Endodermal cell (in vitro differentiated cells): ENCODE measurements at places on chromosomes 6 and 20. TPM values are rescaled to one million over a fixed set of nuclear protein-coding genes. Genes with fewer than 3 reads are reported as not detected.
A peak's percentile ranks its signal among the peaks of the same experiment; 100 is the strongest.

GRCh38 chr20:31355981-31356380 is 12.4 kb upstream of the DEFB118 start:
- no peaks in the 10 kb centered on the region for H3K4me1 ChIP-seq
- DNase-seq, result no peak
- H3K4me3 ChIP-seq, result no peak overlapping the region
- no peaks in the 10 kb centered on the region for H3K36me3 ChIP-seq

- H3K4me1 ChIP-seq, result no peaks in the 10 kb centered on the region
- no peaks in the 10 kb centered on the region for H3K36me3 ChIP-seq
- peak; percentile 45 for DNase-seq
Observed at GRCh38 chr6:170424604-170425126, 118.1 kb downstream of the FAM120B start.

DNA sequence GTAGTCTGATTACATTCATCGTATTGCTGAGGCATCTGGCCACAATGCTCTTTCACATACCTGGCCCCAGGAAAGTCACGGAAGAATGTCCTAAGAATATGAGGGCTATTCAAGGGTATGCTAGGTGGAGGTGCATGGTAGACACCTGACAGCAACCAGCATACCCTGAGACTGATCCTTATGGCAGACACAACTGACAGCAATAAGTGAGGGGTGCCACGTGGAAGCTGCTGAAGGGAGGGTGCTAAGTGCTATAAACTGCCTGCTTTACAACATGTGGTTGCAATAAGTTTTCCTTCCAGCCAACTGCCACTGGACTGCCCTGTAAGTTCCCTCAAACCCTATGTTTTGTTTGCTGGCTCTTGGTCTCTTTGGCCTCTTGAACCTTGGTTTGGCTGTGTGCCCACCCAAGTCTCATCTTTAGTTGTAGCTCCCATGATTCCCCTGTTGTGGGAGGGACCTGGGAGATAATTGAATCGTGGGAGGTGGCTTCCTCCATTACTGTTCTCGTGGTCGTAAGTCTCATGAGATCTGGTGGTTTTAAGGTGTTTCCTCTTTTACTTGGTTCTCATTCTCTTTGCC is 201.3 kb upstream of the MOCS1 start:
- DNase-seq, result no peak
- no peaks in the 10 kb centered on the region for H3K27me3 ChIP-seq
- no peak overlapping the region for H3K27ac ChIP-seq
- H3K36me3 ChIP-seq, result no peaks in the 10 kb centered on the region
- no peak overlapping the region for H3K4me3 ChIP-seq
- no peaks in the 10 kb centered on the region for H3K4me1 ChIP-seq

DNA sequence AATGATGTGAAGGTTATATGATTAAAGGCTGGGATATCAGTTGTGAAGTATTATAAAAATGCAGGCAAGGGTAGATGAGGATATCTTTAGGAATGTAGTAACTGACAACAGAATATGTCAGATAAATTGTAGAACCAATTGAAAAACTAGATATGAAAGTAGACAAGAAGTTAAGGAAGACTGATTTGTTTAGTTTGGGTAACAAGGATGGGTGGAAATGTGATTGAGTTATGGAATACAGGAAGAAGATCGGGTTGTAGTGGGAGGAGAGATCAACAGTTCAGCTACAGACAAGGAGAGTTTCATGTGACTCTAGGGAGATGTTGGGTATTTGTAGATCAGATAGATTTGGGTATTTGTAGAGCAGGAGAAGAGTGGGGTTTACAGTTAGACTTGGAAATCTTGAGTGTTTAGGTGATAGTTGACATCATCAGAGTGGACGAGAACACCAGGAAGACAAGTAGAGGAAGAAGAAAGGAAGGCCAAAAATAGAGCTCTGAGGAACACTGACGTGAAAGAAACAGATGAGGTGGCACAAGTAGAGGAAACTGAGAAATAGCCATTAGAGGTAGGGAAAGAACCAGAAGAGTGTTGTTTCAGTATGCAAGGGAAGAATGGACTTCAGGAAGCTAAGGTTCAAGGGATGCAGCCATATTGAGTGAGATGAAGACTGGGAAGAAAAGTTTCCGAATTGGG is 12.1 kb upstream of the TSPYL1 start:
- no peak overlapping the region for H3K27ac ChIP-seq
- H3K4me3 ChIP-seq, result no peak overlapping the region
- H3K27me3 ChIP-seq, result no peaks in the 10 kb centered on the region
- H3K36me3 ChIP-seq, result no peaks in the 10 kb centered on the region
- no peaks in the 10 kb centered on the region for H3K4me1 ChIP-seq

DNA sequence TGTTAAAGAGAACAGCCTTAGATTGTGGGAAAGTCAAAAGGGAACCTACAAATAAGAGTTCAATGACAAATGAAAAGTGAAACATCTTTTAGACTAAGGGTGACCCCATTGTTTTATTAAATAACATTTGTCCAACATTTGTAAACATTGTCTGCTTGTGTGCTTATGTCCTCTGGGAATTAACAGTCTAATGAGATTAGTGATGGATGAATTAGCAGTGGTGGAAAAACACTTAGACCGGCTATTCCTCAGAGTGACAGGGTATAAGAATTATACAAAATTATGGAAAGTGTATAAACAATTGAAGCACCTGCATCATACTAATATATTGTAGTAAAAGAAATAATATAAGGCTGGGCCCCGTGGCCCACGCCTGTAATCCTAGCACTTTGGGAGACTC is 29.3 kb upstream of the HFE start:
- no peak overlapping the region for H3K27ac ChIP-seq
- no peaks in the 10 kb centered on the region for H3K36me3 ChIP-seq
- no peak overlapping the region for H3K4me3 ChIP-seq
- no peak for DNase-seq
- H3K4me1 ChIP-seq, result peaks cover 12% of the 10 kb centered on the region

GRCh38 chr20:56289652-56290051 is 41.1 kb downstream of the MC3R start:
- no peaks in the 10 kb centered on the region for H3K36me3 ChIP-seq
- H3K4me3 ChIP-seq, result no peak overlapping the region
- no peak overlapping the region for H3K27ac ChIP-seq

DNA sequence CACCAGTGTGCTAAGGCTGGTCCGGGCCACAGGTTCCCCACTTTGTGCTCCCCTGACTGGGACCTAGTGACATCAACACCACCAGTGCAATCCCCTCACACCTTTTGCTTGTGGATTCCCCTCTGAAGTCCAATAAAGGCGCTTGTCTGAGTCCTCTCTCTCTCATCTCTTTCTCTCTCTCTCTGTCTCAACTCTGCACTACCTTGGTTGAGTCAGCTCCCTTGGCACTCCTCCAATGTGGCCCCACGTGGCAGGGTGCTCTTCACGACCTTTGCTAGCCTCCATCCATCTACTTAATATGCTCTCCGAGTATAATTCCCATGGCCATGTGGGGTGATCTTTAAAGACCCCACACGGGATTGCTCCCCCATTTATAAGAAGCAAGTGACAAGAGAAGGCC is 385.0 kb downstream of the CD83 start:
- no peak overlapping the region for H3K4me3 ChIP-seq
- H3K27me3 ChIP-seq, result no peaks in the 10 kb centered on the region
- peaks cover 2% of the 10 kb centered on the region for H3K4me1 ChIP-seq
- H3K27ac ChIP-seq, result no peak overlapping the region
- DNase-seq, result no peak

DNA sequence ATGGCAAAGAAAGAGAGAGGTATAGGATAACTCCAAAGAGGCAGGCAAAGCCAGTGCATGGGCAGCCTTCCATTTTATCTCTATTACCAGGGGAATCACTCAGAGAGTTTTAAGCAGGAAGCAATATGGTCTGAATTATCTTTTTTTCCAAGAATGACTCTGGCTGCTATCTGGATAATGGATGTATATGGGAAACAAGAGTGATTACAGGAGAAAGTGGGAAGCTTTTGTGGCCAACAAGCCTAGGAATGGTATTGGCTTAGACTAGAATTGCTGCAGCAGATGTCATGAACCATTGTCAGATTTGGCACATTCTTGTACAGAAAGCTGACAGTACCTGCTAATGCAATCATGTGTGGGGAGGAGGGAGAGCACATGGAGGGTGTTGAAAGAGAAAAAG is 73.0 kb upstream of the BTBD3 start:
- H3K27ac ChIP-seq, result no peak overlapping the region
- H3K4me1 ChIP-seq, result no peaks in the 10 kb centered on the region
- no peaks in the 10 kb centered on the region for H3K36me3 ChIP-seq
- DNase-seq, result no peak
- no peak overlapping the region for H3K4me3 ChIP-seq
- no peaks in the 10 kb centered on the region for H3K27me3 ChIP-seq

DNA sequence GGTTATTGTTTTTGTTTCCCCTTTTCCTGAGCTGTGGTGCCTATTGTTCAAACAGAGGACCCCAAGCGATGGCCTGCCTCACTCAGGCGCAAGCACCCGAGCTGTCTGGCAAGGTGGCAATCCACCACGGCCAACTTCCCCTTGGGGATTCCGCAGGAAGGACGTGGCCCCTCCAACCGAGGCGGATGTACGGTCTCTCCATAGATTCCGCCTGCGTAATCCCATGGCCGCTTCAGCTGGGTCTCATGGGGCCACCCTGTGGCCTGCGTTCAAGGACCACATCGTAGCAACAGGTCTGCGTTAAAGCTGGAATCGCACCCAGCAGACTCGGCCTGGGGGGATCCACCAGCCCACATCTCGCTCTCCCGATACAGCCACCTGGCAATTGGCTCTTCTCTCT is 79.9 kb downstream of the CEBPB start:
- no peak overlapping the region for H3K4me3 ChIP-seq
- no peaks in the 10 kb centered on the region for H3K36me3 ChIP-seq
- no peaks in the 10 kb centered on the region for H3K4me1 ChIP-seq
- no peak overlapping the region for H3K27ac ChIP-seq
- no peaks in the 10 kb centered on the region for H3K27me3 ChIP-seq
- no peak for DNase-seq

GRCh38 chr6:111263837-111264236 is 176.5 kb downstream of the SLC16A10 start:
- H3K4me3 ChIP-seq, result no peak overlapping the region
- H3K4me1 ChIP-seq, result peaks cover 5% of the 10 kb centered on the region
- peaks cover 57% of the 10 kb centered on the region for H3K36me3 ChIP-seq
- H3K27ac ChIP-seq, result no peak overlapping the region

DNA sequence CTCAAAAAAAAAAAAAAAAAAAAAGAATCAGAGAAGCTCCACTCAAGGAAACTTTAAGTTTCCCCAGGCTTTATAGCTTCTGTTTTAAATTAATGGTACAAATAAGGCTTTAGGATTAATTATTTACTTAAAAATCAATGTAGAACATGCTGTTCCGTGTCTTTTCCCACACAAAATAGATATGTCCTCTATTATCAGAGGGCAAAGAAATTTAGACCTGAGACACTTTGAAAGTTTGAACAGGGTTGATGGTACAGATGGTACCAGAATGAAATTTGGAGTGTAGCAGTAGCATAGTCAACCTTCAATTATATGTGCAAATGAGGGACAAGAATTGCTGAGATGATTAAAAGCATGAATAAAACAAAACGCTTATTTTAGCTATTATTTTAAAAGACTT is 32.2 kb upstream of the REV3L start:
- H3K4me3 ChIP-seq, result no peak overlapping the region
- H3K27ac ChIP-seq, result no peak overlapping the region
- no peaks in the 10 kb centered on the region for H3K36me3 ChIP-seq

GRCh38 chr6:71334768-71335167 is 46.2 kb downstream of the OGFRL1 start:
- H3K36me3 ChIP-seq, result no peaks in the 10 kb centered on the region
- DNase-seq, result no peak
- H3K4me1 ChIP-seq, result no peaks in the 10 kb centered on the region
- H3K4me3 ChIP-seq, result no peak overlapping the region

DNA sequence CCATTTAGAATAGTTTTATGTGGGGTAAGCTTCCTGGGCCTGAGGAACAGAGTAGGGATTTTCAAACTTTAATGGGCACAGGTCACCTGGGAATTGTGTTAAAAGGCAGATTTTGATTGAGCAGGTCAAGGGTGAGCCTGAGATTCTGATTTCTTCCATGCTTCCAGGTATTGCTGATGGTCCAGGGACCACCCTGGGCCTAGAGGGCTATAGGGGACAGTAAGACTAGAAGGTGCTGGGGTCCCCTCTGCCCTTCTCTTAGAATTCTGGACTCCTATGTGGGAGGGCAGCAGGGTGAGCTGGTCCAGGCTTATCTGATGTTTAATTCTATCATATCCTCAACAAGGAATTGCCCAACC is 2.6 kb downstream of the DDR1 start:
- no peak for DNase-seq
- peak overlapping the region; percentile 97 for H3K27ac ChIP-seq
- no peak overlapping the region for H3K4me3 ChIP-seq
- peaks cover 25% of the 10 kb centered on the region for H3K36me3 ChIP-seq

DNA sequence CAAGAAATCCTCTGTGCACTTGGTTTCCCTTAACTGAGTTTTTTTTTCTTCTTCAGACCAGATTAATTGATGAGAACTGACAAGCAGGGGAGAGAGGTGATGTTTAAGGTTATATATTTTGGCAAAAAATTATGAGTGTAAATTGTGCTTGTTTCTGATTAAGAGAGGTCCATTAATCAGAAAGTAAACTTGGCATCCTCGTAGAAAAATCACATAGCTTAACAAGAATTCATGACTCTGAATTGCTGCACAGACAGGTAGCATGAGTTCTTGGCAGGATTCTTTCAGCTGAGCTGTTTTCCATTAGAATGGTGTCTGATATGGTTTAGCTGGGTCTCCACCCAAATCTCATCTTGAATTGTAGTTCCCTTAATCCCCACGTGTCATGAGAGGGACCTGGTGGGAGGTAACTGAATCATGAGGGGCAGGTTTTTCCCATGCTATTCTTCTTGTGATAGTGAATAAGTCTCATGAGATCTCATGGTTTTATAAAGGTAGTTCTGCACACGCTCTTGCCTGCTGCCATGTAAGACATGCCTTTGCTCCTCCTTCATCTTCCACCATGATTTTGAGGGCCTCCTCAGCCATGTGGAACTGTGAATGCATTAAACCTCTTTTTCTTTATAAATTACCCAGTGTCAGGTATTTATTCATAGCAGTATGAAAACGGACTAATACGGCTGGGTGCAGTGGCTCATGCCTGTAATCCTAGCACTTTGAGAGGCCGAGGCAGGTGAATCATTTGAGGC is 34.2 kb upstream of the DDR1 start:
- H3K36me3 ChIP-seq, result no peaks in the 10 kb centered on the region
- peaks cover 2% of the 10 kb centered on the region for H3K4me1 ChIP-seq
- H3K27me3 ChIP-seq, result no peaks in the 10 kb centered on the region
- H3K27ac ChIP-seq, result no peak overlapping the region
- no peak overlapping the region for H3K4me3 ChIP-seq
- DNase-seq, result no peak

DNA sequence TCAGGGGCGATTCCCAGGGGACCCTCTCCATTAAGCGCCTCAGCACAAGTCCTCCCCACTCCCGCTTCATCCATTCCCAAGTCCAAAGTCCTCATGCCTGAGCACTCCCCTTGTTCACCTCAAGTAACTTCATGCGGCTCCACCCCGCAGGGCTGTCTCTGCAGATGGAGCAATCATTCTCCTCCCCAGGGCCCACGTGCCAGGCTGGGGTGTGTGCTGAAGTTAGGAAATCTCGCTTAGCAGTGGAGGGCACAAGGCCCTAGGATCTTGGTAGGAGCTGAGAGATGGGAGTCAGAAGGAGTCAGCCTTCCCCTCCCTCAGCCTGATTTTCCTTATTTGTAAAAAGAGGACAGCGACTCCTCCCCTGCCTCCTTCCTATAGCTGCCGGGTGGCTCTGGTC is 3.5 kb downstream of the TGM3 start:
- no peak overlapping the region for H3K27ac ChIP-seq
- no peaks in the 10 kb centered on the region for H3K27me3 ChIP-seq
- peaks cover 18% of the 10 kb centered on the region for H3K4me1 ChIP-seq
- no peak overlapping the region for H3K4me3 ChIP-seq

Gene VSX1
- not detected in 2 replicates for total RNA-seq

Gene TRAPPC3L
- total RNA-seq, result not detected in 3 replicates

Gene IL17F
- not detected in 3 replicates for total RNA-seq

Gene ATRN
- total RNA-seq, result 27.4 to 43.6 TPM (median 28.9 TPM) in 3 replicates

Gene EBF4
- total RNA-seq, result 3.9 and 6.4 TPM in 2 replicates

Gene TRIM15
- not detected in 3 replicates for total RNA-seq

Gene EDN1
- 0.27 to 0.40 TPM in 2 of 3 replicates, not detected in the other for total RNA-seq
